ENCODE measurements at places on chromosomes 2 and 18.

- no peak for DNase-seq
These were observed 9.5 kb downstream of the MAPRE2 start for GRCh38 chr18:35050705-35051195.

DNA sequence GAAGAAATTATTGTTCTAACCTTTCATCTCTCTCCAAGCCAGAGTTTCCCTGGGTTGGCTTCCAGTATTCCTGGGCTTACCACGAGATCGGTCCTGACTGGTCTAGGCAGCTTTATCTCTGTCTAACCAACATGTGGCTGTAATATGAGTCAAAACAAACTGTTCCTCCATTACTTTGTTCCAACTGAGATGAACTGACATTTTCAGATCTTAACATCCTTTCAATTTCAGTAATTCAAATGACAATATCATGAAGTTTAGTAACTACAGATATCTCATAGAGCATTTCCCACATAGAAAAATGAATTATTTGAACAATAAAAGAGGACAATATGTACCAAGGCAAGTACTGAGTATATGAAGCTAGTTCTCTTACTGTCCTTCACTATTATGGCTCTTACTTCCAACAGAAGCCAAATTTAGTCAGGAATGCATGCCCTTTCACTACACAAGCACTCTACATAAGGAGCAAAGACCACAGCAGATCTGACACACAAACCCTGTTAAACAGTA lies 15.5 kb downstream of the SLC25A12 start:
- peak; percentile 55 for DNase-seq

DNA sequence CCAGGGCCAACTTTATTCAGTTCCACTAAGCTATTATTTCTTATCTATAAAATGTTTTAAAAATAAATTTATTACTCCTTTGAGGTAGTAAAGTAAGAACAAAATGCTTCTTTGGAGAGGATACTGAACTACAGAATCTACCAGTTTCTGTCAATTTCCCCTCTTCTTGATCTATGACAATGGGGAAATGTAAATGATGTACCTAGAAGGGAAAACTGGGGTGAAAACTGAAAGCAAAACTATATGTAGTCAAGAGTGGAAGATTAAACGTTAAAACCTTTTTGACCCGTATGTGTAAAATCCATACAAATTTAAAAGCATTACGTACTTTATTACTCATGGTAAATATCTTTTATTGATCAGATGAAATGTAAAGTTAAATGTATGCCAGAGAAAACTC lies 1287.8 kb upstream of the TMEFF2 start:
- no peak for DNase-seq

- DNase-seq = no peak
These were observed 153.1 kb downstream of the FMNL2 start for GRCh38 chr2:152488075-152488474.

- DNase-seq = no peak
These were observed 22.8 kb downstream of the ANO7 start for GRCh38 chr2:241211276-241211675.

DNA sequence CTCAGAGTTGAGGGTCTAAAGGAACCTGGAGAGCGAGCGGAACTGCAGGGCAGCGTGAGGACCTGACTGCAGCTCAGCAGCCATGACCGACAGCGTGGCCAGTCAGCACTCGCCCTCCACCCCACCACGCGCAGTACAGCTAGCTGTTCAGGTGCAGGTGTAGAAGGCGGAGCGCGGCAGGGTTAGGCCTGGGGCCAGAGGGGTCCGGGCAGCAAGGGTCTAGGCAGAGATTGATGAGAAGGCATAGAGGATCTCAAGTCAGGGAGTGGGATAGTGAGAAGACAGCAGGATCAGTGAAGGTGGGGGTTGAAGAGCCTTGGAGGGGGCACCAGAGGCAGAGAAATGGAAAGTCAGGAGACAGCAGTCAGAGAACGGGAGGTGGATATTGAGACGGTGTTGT lies 71.0 kb downstream of the STEAP3 start:
- DNase-seq = no peak

GRCh38 chr18:35754464-35754863 lies 172.9 kb downstream of the GALNT1 start:
- no peak for DNase-seq

DNA sequence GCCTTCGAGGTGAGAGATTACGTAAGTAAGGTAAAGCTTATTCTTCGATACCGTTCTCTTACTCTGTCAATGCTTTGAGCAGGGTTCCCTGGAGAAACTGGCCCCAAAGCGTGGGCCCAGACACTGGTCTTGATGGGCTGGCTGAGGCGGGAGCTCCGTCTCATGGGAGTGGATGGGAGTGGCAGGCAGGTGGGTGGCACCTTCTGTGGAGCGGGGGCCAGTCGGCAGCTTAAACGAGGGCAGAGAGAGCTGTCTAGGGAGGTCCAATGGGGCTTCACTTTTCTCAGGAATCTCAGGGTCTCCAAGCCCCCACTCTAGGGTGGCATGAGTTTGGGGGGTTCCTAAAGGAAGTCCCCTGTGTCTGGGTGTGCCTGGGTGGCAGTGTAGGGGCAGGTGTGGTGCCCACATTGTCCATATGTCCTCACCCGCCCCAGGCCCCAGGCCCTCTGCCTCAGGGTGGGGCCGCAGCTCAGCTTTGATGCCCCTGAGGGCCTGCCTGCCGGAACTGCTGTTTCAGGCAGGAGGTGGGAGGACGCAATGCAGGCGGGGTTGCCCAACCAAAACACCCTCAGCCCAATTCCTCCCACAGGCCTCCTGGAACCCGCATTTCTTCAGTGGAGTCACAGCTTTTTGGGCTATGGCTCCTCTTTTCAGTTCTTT lies 32.5 kb upstream of the FOSL2 start:
- DNase-seq = no peak

- no peak for DNase-seq
These were observed 36.5 kb downstream of the RHOB start for GRCh38 chr2:20483194-20483895.

- no peak for DNase-seq
These were observed 73.0 kb downstream of the CHRNA1 start for GRCh38 chr2:174691201-174691779.

DNA sequence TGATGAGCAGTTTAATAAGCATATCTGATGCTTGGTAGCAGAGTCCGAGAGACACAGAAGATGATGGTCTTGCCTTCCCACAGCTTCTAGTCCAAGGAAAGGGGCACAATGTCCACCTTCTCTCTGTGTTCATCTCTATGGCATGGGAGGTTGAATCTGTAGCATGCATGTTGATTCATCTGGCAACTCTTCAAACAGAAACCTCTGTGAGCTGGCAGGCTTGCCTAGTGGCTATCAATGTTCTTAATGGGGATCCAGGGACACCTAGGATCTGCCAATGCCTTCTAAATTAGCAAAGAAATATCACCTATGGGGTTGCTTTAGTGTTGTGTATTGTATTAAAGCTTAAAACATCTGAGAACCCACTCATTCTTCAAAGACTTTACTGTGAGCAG lies 170.8 kb downstream of the INO80D start:
- DNase-seq = no peak

GRCh38 chr2:54512663-54513362 lies 56.7 kb downstream of the SPTBN1 start:
- no peak for DNase-seq

DNA sequence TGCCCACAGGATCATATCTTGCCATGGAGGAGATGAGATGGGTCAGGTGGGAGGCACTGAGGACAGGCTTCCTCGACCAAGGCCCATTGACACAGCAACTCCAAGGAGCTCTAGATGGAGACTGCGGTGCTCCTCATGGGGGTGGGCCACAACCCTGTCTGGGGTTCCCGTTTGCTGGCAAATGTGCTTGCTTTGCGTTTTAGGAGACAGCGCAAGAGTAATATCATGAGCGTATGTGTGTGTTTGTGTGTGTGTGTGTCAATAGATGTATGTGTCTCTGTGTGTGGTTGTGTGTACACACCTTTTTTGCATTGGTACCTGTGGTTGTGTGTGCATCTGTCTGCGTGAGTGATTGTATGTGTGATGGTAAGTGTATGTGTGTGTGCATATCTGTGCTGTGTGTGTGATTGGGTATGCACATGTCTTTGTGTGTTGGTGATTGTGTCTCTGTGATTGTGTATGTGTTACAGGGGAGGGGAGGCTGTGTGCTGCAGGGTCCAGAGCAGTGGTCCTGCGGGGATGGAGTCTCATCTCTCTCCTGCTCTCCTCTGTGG lies 4.4 kb downstream of the FBLN7 start:
- no peak for DNase-seq

- no peak for DNase-seq
These were observed 61.0 kb downstream of the BIN1 start for GRCh38 chr2:127045792-127046501.

- DNase-seq = no peak
These were observed 2.2 kb downstream of the PARD6G start for GRCh38 chr18:80244956-80245730.

DNA sequence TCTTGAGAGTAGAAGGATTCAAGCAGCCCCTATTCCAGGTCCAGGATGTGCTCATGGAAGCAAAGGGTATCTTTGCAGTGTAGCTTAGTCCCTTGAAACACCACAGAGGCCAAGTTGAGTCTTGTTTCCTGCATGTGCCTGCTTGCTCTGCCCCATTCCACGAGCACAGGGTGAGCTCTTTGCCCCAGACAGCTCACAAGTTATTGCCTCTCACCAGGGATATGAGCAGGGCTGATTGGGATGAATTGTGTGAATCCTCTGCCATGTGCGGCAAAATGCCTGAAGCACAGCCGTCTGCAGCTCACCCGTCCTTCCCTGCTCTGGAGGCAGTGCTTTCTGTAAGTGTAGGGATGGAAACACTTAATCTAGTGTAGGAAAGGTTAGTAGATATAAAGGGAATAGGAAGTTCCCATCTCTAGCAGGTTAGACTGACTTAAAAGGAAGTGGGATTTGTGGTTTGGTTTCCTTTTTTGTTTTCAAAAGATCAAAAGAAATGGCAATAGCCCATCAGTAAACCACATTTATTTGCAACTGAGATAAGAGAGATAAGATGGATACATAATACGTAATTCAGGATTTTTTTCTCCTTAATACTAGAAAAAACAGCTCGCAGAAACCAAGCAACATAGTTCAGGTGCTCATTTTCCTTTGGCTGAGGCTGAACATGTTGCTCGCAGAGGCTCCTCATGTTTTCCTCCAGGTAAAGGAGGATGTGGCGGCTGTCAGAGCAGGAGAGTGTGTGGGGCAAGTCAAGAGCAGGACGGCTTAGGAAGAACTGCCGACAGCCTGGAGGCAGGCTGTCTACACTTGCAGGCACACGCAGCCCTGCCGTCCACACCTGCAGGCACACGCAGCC lies 41.4 kb downstream of the TMEM182 start:
- DNase-seq = peak; percentile 3

- DNase-seq = no peak
These were observed 48.9 kb upstream of the ITGAV start for GRCh38 chr2:186540941-186541340.

- no peak for DNase-seq
These were observed 464.7 kb upstream of the HNRNPA3 start for GRCh38 chr2:176747928-176748327.

GRCh38 chr2:121075006-121075551 lies 209.9 kb downstream of the TFCP2L1 start:
- DNase-seq = peak; percentile 52

DNA sequence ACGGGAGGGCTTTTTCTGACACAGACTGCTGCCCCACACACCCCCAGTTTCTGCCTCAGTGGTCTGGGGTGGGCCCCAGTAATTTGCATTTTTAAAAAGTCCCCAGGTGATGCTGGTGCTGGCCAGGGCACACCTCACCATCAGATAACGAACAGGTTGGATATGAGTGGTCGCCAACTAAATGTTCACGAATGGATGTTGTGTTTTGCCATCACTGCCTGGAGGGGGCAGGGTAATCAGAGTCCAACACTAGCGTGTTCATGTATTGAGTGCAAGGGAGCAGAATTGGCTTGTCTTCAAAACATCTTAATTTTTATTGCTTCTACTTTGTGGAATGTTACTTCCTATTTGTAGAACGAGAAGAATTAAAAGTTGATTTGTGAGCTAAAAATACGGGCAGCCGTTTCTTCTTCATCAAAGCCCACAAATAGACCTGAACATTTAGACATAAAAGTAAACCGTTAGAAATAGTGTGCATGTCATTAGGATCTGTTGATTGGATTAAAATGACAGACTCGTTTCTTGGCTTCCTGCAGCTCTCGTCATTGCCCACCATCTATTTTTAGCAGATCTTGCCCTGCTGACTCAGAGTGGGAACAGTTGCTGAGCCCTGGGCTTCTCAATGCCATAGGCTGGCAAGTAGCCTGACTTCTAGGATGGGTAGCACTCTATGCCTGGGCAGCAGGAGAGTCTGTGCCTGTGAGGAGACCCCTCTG lies 45.2 kb downstream of the NCK2 start:
- peak; percentile 92 for DNase-seq

DNA sequence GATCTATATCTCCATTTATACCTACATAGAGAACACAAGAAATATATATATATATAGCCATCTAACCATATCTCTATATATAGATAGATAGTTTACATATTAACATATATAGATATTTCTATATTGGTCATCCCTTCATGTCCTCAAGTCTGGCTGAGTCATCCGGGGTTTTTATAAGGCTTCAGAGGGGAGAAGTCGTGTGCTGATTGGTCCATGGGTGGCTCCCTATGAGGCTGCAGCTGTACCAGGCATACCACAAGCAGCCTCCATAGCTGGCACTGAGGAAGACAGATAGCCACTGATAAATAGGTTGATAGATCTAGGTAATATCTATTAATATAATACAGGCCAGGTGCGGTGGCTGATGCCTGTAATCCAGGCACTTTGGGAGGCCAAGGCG lies 618.3 kb upstream of the SETBP1 start:
- DNase-seq = no peak

- DNase-seq = no peak
These were observed 281.8 kb downstream of the NBAS start for GRCh38 chr2:15279201-15279876.

GRCh38 chr2:50620783-50621182 lies 411.1 kb downstream of the NRXN1 start:
- no peak for DNase-seq

- no peak for DNase-seq
These were observed 170.4 kb downstream of the SMAD7 start for GRCh38 chr18:48780201-48780912.

- no peak for DNase-seq
These were observed 126.3 kb upstream of the BCL2L11 start for GRCh38 chr2:110994250-110994961.

DNA sequence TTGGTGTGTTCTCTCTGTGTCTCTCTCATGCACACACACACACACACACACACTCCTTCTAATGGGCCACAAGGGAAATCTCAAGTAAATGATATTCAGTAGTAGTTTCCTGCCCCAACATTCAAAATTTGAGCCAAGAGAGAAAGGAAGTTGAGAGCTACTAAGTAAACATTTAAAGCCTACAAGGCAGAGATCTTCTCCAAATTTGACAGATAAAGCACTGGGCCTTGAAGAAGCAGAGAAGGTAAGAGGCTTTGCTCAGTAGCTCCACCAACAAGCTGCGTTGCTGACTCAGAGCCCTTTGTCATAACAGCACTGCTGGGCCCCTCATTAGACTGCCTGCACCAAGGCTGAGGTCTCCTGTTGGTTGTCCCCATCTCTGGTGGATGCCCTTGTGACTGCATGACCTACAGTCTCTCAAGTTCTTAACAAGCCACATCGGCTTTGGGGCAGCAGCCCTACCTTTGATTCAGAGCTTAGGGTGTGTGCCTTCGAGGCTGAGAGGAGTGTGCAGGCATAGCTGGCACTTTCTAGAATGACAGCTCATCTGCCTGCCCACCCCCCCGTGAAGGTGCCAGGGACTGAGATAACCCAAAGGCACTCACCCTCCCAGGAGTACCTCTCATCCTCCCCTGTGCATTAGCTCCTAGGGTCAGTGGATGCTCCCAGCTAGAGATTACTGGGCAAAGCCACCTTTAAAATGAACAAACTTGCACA lies 32.3 kb upstream of the NEB start:
- DNase-seq = peak; percentile 62

GRCh38 chr2:166805753-166806152 lies 82.5 kb upstream of the XIRP2 start:
- DNase-seq = no peak

Data from activated CD4-positive, alpha-beta T cell treated with anti-CD3 and anti-CD28 coated beads, Interleukin-2, Interleukin-4, amounts not matched to agents 100 ng/mL and 50 ng/mL, durations not matched to agents 16 hours and 8 hours (primary cell).